ENCODE measurements at places on chromosomes 1 and 21. TPM values are rescaled to one million over a fixed set of nuclear protein-coding genes. Genes with fewer than 3 reads are reported as not detected.

GRCh38 chr1:84632673-84633434 lies 57.4 kb downstream of the SSX2IP start:
- no peak overlapping the region for H3K27ac ChIP-seq
- H3K27me3 ChIP-seq, result peaks cover 6% of the 10 kb centered on the region
- peaks cover 7% of the 10 kb centered on the region for H3K4me1 ChIP-seq
- no peaks in the 10 kb centered on the region for H3K36me3 ChIP-seq
- no peak for DNase-seq

GRCh38 chr1:194959795-194960194 lies 1648.4 kb downstream of the KCNT2 start:
- no peaks in the 10 kb centered on the region for H3K36me3 ChIP-seq
- no peak for DNase-seq
- no peaks in the 10 kb centered on the region for H3K4me1 ChIP-seq

DNA sequence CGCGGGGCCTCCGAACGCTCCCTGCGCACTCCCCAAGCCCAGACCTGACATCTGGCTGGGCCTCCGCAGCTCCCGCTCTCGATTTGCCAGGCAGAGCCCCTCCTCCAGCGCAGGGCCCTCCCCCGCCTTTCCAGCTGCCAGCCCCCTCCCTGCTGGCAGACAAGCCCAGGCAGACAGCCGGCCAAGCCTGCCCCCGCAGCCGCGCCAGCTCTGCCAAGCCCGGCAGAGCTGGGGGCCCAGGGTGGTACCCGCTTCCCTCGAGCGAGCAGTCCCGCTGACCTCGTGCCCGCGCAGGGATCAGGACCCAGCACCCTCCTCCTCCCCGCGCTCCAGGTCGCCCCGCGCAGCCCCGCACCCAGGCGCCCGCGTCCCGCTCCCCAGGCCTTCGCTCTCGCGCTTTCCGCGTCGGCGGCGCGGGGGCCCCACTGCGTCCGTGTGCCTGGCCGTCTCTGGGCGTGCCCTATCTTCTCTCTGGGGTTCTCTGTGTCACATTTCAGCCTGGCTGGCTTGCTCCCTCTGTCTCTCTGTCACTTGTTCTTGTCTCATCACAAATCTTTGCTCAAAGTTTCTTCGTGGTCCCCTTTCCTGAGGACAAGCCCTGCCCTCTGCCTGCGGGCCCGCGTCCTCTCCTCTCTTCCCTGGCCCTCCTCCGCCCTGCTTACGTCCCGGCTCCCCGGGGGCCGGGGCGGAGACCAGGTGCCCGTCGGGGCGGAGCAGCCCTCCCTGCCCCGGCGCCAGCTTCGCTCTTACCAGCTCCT lies 580 bp downstream of the INKA2 start:
- DNase-seq, result peak; percentile 59
- H3K4me1 ChIP-seq, result peaks cover 11% of the 10 kb centered on the region
- no peaks in the 10 kb centered on the region for H3K36me3 ChIP-seq
- peak overlapping the region; percentile 84 for H3K4me3 ChIP-seq
- no peak overlapping the region for H3K27ac ChIP-seq

GRCh38 chr1:3984586-3984985 lies 84.5 kb upstream of the C1orf174 start:
- H3K4me1 ChIP-seq, result no peaks in the 10 kb centered on the region
- no peak overlapping the region for H3K27ac ChIP-seq
- peaks cover 2% of the 10 kb centered on the region for H3K27me3 ChIP-seq
- DNase-seq, result no peak
- H3K4me3 ChIP-seq, result no peak overlapping the region

DNA sequence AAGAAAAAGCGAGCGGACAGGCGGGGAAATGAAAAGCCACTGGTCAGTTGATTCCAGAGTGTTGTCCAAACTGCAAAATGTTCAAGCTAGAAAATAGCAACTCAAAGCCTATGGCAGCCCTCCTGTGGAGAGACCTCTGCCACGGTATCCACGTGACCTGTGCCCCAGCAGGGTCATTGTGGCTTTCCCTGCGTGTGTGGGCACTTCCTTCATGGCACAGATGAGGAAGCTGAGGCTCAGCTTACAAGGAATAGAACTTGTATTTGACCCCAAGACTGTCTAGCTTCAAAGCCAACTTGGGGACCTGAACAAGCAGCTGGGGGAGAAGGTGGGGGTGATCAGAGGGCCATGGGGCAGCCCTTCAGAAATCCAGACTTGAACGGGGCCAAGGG lies 15.6 kb upstream of the PLEKHG5 start:
- H3K4me1 ChIP-seq, result no peaks in the 10 kb centered on the region
- no peak for DNase-seq
- no peak overlapping the region for H3K27ac ChIP-seq

DNA sequence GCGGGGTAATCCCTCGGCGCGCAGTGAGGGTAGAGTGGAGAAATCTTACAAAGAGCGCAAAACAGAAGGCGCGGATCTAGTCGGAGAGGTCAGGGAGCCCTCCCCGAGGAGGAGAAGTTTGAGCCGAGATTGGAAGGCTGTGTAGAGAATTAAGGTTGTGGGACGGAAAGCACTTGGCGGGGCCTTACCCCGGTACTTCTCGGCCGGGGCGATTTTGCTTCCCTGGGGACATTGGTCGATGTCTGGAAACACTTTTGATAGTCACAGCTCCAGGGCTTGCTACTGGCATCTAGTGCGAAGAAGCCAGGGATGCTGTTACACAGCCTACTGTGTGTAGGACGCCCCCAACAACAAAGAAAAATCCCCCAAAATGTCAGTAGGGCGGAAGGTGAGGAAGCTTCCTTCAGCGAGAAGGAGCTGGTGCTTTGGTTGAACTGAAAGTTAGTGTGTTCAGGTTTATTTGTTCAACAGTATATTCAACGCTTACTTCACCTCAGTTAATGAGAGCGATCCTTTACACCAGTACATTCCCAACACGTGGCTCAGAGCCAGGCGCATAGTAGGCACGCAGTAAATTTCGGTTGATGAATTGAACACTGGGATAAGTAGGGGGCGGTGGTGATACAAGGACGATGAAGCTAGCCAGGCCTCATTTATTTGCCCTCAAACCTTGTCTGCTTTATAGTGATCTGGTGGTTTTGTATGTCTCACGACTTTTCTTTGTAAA lies 807 bp downstream of the CEP85 start:
- DNase-seq, result peak; percentile 30
- H3K4me3 ChIP-seq, result peak overlapping the region; percentile 96
- H3K27me3 ChIP-seq, result no peaks in the 10 kb centered on the region
- peaks cover 36% of the 10 kb centered on the region for H3K4me1 ChIP-seq
- peak overlapping the region; percentile 86 for H3K27ac ChIP-seq

- H3K27ac ChIP-seq, result no peak overlapping the region
- H3K36me3 ChIP-seq, result no peaks in the 10 kb centered on the region
- DNase-seq, result no peak
Observed at GRCh38 chr1:8476006-8476405, 158.1 kb downstream of the SLC45A1 start.

DNA sequence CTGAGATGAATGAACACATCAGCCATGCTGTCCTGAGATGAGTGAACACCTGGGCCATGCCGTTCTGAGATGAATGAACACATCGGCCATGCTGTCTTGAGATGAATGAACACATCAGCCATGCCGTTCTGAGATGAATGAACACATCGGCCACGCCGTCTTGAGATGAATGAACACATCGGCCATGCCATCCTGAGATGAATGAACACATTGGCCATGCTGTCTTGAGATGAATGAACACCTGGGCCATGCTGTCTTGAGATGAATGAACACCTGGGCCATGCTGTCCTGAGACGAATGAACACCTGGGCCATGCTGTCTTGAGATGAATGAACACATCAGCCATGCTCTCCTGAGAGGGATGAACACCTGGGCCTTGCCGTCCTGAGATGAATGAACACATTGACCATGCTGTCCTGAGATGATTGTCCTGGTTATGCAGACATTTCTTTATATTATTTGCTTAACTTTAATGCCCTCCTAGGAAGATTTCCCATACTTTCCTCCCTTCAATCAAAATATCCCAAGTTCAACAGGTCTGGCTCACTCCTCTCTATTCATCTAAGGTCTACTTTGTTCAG lies 48.6 kb upstream of the COL6A1 start:
- peaks cover 5% of the 10 kb centered on the region for H3K36me3 ChIP-seq
- H3K27me3 ChIP-seq, result peaks cover 19% of the 10 kb centered on the region
- peak; percentile 71 for DNase-seq
- no peak overlapping the region for H3K4me3 ChIP-seq

GRCh38 chr1:167522246-167522645 lies 3.9 kb upstream of the CD247 start:
- H3K27ac ChIP-seq, result no peak overlapping the region
- DNase-seq, result no peak
- peaks cover 3% of the 10 kb centered on the region for H3K36me3 ChIP-seq
- no peaks in the 10 kb centered on the region for H3K27me3 ChIP-seq
- peaks cover 14% of the 10 kb centered on the region for H3K4me1 ChIP-seq

GRCh38 chr1:246907472-246907871 lies 24.3 kb downstream of the AHCTF1 start:
- H3K4me1 ChIP-seq, result no peaks in the 10 kb centered on the region
- no peak overlapping the region for H3K27ac ChIP-seq
- peaks cover 45% of the 10 kb centered on the region for H3K36me3 ChIP-seq
- H3K27me3 ChIP-seq, result no peaks in the 10 kb centered on the region

- H3K27me3 ChIP-seq, result peaks cover 3% of the 10 kb centered on the region
- H3K4me3 ChIP-seq, result no peak overlapping the region
Observed at GRCh38 chr1:66452982-66453381, 81.0 kb upstream of the SGIP1 start.

DNA sequence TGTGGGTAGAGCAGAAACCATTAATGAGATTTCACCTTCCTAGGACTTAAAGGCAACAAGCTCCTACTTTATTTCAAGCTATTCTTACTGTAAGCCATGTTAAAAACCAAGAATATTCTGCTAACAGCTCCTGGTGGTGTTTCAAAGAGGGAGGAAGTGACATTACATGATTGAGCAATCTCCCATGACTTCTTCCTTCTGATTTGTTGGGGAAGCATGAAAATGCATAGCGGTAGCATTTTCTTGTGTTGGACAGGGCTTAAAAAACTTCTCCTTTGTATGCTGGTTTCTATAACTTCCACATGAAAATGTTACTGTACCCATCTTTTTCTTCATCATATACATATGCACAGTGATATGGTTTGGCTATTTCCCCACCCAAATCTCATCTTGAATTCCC lies 297.0 kb upstream of the SNX7 start:
- DNase-seq, result no peak
- H3K27ac ChIP-seq, result no peak overlapping the region
- H3K4me1 ChIP-seq, result no peaks in the 10 kb centered on the region
- no peaks in the 10 kb centered on the region for H3K27me3 ChIP-seq

GRCh38 chr1:245512181-245512888 lies 357.6 kb downstream of the KIF26B start:
- DNase-seq, result no peak
- H3K27me3 ChIP-seq, result peaks cover 6% of the 10 kb centered on the region
- H3K4me3 ChIP-seq, result no peak overlapping the region

- peaks cover 11% of the 10 kb centered on the region for H3K27me3 ChIP-seq
- H3K4me3 ChIP-seq, result no peak overlapping the region
- H3K4me1 ChIP-seq, result no peaks in the 10 kb centered on the region
- H3K36me3 ChIP-seq, result peaks cover 2% of the 10 kb centered on the region
- DNase-seq, result no peak
- no peak overlapping the region for H3K27ac ChIP-seq
Observed at GRCh38 chr1:117796226-117796625, 133.2 kb downstream of the GDAP2 start.

DNA sequence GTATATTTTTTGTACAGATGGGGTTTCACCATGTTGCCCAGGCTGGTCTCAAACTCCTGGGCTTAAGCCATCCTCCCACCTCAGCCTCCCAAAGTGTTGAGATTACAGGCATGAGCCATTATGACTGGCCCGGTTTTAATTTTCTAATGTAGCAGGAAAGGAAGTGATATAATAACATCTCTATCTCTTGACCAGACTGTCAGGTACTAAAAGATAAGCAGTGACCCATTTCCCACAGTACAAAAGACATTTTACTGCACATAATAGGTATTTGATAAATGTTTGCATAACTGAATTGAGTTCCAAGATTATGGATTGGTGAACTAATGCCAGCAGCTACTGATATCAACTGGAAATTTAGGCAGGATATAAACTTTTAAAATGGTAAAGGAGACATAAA lies 4.0 kb downstream of the NVL start:
- H3K36me3 ChIP-seq, result peaks cover 8% of the 10 kb centered on the region
- no peaks in the 10 kb centered on the region for H3K27me3 ChIP-seq
- DNase-seq, result no peak
- peaks cover 40% of the 10 kb centered on the region for H3K4me1 ChIP-seq
- H3K27ac ChIP-seq, result no peak overlapping the region

DNA sequence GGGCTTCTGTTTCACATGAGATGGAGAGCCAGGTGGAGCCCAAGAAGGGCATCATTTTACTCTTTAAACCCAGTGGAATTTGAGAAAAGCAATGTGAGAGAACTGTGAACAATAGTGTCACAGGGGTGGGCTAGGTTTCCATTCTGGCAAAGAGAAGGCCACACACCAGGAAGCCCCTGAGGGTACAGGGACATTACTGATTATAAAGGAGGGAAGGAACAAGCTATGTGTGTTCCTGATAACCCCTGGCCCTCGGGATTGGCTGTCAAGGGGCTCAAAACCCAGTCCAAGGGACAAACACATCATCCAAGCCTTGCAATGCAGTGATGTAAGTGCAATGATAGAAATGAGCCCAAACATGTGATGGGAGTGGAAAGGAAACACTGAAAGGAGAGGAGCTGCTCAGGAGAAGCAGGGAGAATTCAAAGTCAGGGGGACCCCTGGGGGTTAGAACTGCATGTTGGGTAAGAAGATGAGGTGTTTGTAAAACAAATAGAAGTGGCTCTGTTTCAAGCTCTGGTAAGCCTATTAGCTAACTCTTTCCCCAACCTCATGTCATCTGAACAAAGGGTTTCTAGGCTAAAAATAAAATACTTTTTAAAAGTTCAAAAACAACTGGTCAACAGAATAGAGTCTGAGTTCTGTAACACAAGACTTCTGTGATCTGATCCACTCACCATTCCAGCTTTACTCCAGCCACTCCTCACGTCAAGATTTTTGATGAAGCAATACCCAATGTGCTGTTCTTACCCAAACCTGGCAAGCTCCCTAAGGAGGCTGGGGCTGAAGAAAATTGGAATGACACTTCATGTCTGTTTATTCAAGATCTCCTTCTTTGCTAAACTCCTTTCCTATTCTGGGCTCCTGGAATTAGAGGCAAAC lies 51.1 kb upstream of the IL12RB2 start:
- no peaks in the 10 kb centered on the region for H3K27me3 ChIP-seq
- H3K36me3 ChIP-seq, result peaks cover 23% of the 10 kb centered on the region
- no peaks in the 10 kb centered on the region for H3K4me1 ChIP-seq
- no peak overlapping the region for H3K27ac ChIP-seq

GRCh38 chr1:215557992-215558626 lies 9.0 kb upstream of the KCTD3 start:
- peaks cover 9% of the 10 kb centered on the region for H3K27me3 ChIP-seq
- H3K4me1 ChIP-seq, result no peaks in the 10 kb centered on the region
- no peak overlapping the region for H3K4me3 ChIP-seq

Gene ST6GALNAC5
- total RNA-seq, result not detected

Gene AK5
- 2.2 TPM for total RNA-seq

Gene MPL
- not detected for total RNA-seq

Gene TGFBR3
- total RNA-seq, result 4.9 TPM

Gene RNU1-1
- total RNA-seq, result 1,390 TPM

Gene OPTC
- total RNA-seq, result not detected

Gene RIMKLA
- 3.2 TPM for total RNA-seq

Gene MAGOH
- total RNA-seq, result 85.7 TPM

Gene EFNA3
- 2.6 TPM for total RNA-seq

Gene KLHL20
- 12.9 TPM for total RNA-seq

Gene PDC
- not detected for total RNA-seq

Gene FAM72D
- total RNA-seq, result 16.7 TPM

All from activated CD4-positive, alpha-beta memory T cell treated with anti-CD3 and anti-CD28 coated beads for 36 hours (primary cell).